ENCODE measurements at places on chromosomes 12 and 14.

GRCh38 chr14:94921456-94921855 is 151.5 kb upstream of the GSC start:
- no peak for DNase-seq

DNA sequence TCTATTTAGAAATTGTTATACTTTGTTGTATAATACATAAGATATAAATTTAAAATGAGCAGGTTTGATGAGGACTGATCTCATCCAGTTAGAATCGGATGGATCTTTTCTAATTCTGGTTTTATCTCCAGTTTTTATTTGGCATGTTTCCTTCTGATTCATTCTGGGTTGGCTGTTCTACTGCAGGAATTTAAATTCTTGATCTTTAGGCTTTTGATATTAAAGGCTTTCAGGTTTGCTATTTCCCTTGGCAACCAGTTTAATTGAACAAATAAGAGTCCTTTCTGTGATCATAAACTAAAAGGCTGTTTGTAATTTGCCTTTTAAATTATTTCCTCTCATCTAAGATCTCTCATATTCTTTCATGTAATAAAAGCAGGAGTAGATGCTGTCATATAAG is 83.4 kb downstream of the PDE6H start:
- no peak for DNase-seq

DNA sequence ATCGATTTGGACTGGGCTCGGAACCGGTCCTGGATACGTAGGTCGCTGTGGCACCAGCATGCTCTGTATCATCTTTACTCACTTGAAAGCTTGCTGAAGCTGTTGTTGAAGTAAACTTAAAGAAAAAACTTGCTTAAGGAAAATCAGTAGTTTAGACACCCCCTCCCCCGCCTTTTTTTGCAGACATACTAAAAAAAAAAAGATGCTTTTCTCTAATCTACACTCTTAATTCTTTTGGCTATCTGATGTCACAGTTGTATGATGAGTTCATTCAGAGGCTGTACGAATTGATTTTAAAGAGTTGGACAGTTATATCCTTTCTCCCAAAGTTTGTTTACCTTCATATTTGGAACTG is 865 bp downstream of the FRS2 start:
- DNase-seq, result no peak

DNA sequence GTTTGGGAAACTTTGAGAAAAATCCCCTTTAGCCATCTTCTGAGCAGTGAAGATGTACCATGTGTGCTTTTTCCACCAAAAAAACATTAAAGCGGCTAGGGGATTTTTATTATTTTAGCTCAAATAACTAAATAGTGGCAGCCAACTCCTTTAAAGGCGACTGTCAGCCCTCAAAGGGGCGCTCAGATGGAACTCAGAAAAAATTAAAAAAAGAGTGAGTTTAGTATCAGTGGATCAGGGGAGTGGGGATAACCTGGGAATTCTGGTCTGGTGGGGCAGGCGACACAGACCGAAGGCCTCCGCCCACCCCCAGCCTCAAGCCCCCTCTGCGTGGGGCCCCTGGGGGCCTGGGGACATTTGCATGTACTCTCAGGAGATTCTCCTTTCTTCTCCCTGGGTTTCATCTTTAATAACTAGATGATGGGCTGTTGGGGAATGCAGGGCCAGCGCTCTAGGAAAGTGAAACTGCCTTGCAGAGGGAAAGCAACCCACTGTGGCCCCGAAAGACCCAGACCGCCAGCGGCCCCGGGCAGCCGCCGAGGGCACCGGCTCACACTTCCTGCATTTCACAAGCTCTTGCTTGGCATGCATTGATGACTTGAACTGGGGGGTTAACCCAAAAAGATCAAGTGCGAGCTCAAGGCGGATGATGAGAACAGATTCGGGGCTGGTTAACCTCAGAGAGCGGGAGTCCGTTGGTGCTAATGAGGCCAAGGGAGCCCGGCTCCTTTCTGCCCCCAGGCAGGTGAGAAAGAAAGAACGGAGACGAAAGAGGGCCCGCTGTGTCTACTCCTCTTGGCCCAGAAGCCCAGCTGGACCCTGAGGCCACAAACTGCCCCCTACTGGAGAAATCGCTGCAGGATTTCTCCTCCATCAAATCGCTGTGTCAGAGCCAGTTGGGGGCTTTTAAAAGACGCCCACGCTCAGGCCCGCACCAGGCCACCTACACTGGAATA is 7.3 kb upstream of the BATF start:
- no peak for DNase-seq

DNA sequence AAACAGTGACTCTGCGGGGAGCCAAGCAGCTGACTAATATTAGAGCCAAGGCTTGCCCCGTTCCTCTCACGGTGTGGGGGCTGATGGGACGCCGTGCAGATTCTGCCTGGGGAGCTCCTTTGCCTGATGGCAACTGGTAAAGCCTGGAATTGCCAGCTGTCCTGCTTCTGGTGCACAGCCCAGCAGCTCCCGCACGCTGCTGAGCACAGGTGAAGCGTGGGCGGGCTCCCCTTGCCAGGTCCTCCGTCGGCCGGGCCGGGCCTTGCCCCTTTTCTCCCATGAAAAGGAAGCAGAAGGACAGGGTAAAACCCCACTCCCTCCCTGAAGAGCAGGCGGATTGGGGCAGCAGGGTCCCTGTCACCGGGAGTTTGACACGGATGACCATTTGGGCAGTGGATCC is 79.0 kb downstream of the WDR20 start:
- no peak for DNase-seq

DNA sequence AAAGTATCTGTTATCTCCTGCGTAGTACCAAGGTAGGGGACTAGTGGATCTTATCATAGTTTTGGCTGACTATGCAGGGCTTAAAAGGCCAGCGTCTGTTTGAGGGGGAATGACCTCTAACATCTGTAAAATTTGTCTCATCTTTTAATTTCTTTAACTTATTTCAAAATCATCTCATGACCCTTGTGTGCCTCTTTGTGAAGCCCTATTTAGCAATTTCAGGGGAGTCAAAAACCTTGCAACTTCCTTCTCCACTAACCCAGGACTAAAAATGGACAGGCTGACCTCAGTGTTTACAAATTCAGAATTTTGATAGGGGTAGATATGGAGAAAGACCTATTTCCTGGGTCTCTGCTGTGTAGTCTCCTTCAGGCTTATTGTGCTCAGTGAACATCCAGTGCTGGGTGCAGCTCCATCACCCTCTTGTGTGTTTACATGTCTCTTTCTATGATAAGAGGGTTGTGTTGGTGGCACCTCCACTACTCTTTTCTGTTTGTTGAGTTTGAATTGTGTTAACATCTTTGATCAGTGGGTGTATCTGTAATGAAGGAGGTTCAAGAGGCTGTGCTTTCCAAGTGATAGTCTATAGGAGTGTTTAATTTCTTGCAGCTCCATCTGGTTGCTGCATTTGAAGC is 14.3 kb downstream of the NECAP1 start:
- DNase-seq, result no peak

GRCh38 chr12:64099397-64099796 is 122.7 kb downstream of the KICS2 start:
- no peak for DNase-seq

DNA sequence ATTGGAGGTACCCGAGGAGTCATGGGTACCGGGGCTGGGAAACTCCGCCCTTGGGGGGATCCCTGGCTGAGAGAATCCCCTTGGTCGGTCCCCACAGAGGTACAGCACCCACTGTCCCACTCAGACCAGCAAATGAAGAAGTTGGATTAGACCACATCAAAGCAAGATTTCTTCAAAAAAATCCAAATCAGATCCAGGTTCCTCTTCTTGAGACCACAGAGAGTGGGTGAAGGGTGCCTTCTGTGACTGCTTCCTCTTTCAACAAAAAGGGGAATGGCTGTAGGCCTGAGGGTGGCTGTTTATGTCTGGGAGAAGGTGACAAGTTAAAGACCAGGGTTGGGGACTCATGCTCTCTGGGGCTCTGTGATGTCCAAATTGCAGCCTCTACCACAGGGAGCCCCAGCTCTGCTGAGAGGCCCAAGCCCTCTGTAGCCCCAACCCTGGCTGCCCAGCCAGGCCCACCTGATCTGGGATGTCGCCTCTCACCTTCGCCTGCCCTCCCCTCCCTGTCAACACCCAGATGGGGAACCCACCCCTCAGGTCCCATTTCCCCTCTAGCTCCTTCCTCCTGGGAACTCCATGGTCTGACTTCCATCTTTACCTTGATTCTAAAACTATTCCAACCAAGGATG is 50.9 kb downstream of the ZFP36L1 start:
- DNase-seq, result no peak

- no peak for DNase-seq
Measured at GRCh38 chr12:57521525-57522010, 1.1 kb upstream of the MBD6 start.

DNA sequence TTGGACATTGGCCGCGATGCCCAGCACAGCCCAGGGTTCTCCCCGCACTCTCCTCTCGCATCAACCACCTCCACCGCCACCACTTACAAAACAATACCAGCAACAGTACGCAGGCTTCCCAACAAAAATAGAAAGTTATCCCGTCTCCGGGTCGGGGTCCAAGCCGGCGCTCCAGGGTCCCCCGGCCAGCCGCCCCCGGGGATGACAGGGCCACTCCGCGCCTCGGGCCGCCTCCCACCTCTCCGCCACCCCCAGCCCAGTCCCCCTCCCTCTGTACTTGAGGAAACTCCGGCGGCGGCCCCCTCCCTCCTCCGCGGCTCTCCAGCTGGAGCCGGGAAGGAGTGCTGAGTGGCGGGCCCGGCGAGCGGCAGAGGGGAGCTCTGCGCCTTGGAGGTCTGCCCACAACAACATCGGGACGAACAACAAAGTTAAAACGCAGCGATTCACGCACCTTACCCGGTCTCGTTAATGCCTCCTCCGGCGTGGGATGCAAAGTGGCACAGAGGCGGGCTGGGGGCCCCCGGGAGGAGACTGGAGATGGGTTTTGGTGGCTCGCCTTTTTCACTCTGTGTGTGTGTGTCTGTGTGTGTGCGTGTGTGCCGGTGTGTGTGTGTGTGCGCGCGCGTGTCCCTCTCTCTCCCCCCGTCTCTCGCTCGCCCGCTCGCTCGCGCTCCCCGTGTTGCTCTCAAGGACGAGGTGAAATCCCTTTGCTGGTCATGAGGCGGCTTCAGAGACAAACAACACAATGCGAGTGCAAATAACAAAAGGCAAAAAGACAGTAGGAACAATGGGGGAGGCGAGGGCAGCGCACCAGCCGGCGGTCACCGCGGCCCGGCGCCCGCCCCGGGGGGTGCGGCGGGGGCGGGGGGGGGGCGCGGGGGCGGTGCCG is 386.8 kb downstream of the BCAT1 start:
- no peak for DNase-seq

DNA sequence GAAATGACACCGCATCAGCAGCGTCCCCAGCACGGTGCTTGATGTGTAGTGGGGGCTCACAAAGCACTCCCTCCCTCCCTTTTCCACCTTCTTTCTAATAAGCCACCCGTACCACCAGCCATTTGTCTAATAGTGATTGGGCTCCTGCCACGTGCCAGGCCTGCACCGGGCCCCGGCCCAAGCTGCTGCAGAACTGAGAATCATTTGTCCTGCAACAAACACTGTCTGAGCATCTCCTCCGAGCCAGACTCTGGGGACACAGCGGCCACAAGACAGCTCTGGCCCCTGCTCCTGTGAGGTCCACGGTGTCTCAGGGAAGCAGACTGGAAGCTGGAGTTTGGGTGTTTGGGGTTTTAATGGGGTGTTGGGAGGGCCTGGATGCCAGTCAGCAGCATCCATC is 43.9 kb downstream of the MVK start:
- DNase-seq, result no peak

DNA sequence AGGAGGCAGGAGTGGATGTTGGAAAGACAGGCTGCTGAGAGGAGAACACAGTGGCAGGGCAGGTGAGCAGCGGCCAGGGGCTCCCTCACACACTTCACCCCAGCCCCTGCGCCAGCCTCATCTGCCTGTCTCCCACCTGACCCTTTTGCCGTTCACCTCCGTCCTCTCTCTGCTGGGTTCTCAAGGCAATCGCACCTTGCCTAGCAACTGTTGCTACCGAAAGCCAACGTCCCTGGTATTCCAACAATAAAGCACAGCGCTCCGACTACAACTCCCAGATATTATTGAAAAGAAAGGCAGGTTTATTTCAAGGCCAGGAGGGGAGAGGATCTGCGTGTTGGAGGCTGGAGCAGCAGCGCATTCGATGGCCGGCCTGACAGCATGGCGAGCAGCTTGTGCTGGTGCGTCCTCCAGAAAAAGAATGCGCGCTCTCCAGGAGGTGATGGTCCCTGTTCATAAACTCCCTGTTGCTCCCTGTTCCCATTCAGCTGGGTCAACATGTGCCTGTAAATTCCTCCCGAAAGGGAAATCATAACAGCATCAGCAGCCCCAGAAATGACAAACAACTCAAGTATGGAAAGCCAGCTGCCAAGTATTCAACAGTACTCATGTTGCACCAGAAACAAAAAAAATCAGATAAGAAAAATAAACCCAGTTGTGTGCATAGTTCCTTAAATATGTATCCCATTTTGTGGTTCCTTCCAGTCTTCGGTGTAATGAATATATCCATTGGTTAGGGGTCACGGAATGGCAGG is 153.0 kb upstream of the DIO3 start:
- DNase-seq, result no peak

DNA sequence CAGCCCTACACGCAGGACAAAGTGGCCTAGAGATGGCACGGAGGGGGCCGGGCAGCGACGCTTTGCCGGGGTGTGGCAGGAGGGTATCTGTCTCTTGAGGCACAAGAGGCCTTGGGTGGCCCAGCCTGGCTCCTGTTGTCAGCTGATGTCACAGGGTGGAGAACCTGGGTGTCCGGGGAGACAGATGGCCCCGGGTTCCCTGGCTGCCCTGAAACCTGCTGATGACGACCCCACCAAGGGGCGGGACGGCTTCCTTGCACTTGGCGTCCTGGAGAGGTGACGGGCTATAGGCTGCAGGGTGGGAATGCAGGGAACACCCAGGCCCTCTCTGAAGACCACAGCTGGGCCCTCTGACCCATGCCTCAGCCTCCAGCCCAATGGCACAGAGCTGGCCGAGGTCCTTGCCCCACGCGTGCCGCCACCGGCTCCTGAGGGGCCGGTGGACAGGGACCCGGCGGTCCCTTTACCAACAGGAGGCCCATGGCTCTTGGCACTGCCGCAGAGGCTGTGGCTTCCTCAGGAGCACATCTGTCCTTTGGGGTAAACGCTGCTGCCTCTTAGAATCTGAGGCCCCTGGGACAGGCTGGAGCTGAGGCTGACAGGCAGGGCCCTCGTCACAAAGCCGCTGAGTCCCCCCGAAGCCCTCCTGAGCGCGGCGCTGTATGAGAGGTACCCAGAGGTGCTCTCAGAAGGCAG is 16.4 kb downstream of the TRMT61A start:
- DNase-seq, result no peak

DNA sequence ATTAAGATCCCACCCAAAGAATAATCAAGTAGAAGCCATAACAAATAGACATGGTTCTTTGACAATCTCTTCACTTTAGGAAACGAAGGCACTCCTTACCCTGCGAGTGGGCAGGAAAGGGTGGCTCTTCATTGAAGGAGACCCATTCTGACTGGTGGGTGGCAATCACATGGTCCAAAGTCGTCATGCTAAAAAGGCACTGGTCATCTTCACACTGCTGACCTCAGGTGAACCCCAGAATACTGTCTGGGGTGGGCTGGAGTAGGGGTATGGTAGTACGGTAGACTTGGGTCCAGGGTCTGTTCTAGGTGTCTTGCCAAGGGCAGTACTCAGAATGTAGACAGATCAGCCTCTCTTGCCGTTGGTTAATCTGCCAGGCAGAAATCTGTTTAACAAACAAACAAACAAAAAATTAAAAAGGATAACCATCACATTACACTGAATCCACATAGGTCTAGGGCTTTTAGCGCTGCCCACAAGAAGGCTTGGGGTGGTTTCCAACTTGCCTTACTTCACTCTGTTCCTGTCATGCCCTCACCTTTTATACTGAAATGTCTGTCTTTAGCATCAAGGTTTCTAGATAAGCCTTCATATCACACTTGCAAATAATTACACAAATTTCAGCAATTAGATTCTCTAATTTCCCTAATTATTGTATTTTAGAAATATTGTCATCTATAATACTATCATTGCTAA is 1.8 kb downstream of the STON2 start:
- no peak for DNase-seq

Measured in NCI-H2081 treated with DMSO at 0.1 percent for 48 hours (cell line).